Hematopoietic multipotent progenitor cell treated with erythropoietin and hydrocortisone succinate and interleukin-3 and kit ligand, for 17 days (in vitro differentiated cells): ENCODE measurements at places on chromosomes 1 and 21.

DNA sequence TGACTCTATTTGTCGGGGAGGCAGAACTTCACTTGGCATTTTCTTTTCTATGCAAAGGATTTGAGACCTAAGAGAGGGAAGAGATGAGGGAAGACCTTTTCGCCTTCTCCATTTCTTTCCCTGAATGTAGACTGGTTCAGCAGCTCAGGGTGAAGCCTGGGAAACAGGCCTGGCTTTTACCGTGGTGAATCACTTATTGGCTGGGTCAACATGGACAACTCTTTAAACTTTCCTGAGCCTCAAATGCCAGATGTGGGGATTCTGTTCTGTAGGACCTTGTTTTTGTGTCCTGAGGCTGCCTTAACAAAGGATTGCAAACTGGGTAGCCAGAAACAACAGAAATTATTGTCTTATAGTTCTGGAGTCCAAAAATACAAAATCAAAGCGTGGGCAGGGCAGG lies 455.8 kb upstream of the VAMP3 start:
- no peak for DNase-seq

GRCh38 chr1:103283841-103284669 lies 175.7 kb upstream of the COL11A1 start:
- no peak for DNase-seq

- no peak for DNase-seq
These were observed 26.1 kb downstream of the GPR3 start for GRCh38 chr1:27418326-27419185.

GRCh38 chr1:29639741-29640427 lies 403.6 kb downstream of the PTPRU start:
- no peak for DNase-seq

GRCh38 chr21:45167796-45168222 lies 93.4 kb downstream of the ADARB1 start:
- DNase-seq: peak; percentile 51

DNA sequence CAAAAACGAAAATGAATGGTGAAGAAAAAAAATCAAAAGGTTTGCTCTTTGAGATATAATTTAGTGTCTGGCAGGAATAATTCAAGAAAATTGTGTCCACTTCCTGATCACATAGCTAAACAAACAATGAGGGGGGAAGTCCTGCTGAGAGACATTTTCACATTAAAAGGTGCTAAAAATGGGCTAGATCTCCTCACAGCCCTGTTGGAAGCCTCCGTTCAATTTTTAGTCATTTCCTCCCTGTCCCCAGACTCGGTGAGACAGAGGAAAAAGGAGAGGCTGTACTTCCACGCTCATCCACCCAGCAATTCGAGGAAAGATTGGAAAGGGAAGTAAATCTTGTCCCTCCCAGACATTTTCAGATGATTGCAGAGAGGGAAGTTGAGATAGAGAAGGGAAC lies 103.7 kb downstream of the BARHL2 start:
- no peak for DNase-seq

GRCh38 chr1:244450597-244451538 lies 841 bp downstream of the ADSS2 start:
- DNase-seq: peak; percentile 51

DNA sequence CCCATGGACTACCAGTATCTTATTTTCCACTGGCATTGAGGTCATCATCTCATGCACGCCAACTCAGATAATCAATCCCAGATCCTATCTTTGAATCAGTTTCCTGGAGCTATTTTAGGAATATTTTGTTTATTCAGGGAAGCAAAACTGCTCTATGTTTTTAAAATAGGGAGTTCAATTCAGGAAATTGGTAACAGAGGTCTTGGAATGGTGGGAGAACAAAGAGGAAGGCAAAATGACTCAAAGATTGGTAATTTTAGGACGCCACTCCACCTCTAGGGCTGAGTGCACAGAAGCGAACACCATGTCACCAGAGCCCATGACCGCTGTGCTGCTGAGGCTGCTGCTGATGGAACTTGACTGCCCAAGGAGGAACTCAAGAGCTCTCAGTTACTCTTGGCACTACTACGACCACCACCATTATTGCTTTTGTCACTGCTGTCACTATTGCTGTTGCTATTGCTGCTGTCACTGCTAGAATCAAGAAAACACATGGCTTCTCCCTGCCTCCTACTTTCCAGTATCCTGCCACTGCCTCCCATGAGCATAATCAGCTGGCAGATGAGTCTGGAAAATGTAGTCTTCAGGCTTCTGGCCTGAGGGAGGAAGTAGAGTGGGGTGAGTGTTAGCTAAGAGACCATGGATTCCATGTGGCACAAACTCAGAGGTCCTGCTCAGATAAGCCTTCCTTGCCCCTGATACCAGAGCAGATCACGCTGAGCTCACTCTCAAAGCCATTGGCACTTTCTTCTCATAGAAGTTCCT lies 71.6 kb upstream of the CNIH3 start:
- DNase-seq: no peak

- DNase-seq: no peak
These were observed at the start of gene SIM2 for GRCh38 chr21:36698981-36699545. TSS of gene SIM2 (plus strand) at chr21:36699115. CDS start at chr21:36699747, 632 bp downstream.

- DNase-seq: no peak
These were observed 1.6 kb downstream of the TRAF5 start for GRCh38 chr1:211328084-211328694.

GRCh38 chr1:162458236-162458635 lies 39.4 kb upstream of the UHMK1 start:
- no peak for DNase-seq
